A673 (cell line): ENCODE measurements at places on chromosomes 12 and 14. TPM values are rescaled to one million over a fixed set of nuclear protein-coding genes. Genes with fewer than 3 reads are reported as not detected.

NYNRIN gene
- 8.6 and 17.3 TPM in 2 replicates for total RNA-seq

KRT83 gene
- not detected in 2 replicates for total RNA-seq

DCN gene
- total RNA-seq: 3.5 and 3.6 TPM in 2 replicates

CPM gene
- total RNA-seq: 0.81 and 0.84 TPM in 2 replicates

TEX52 gene
- total RNA-seq: 0.44 TPM in 1 of 2 replicates, not detected in the other
